ENCODE measurements at places on chromosomes 12 and 14.

- no peak for DNase-seq
These were observed 23.5 kb upstream of the SELPLG start for GRCh38 chr12:108657130-108657745.

DNA sequence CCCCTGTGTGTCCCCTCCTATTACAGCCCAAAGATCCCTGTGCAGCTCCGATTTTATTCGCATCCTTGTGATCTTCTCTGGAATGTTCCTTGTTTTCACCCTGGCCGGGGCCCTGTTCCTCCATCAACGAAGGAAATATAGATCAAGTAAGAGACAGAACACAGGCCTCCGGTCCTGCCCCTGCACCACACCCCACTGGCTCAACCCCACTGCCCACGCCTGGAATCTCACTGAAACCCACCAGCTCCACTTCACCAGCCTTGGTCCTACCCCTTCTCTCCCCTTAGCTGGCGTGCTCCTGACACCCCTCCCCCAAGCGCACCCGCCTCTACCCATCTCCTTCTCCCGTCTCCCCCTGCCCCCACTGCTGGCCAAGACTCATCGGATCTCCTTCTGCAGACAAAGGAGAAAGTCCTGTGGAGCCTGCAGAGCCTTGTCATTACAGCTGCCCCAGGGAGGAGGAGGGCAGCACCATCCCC lies 934 bp upstream of the TAPBPL start:
- no peak for DNase-seq

- DNase-seq = no peak
These were observed 1.7 kb downstream of the RARG start for GRCh38 chr12:53230108-53230845.

GRCh38 chr12:52837781-52838608 lies 3.9 kb upstream of the KRT79 start:
- no peak for DNase-seq

DNA sequence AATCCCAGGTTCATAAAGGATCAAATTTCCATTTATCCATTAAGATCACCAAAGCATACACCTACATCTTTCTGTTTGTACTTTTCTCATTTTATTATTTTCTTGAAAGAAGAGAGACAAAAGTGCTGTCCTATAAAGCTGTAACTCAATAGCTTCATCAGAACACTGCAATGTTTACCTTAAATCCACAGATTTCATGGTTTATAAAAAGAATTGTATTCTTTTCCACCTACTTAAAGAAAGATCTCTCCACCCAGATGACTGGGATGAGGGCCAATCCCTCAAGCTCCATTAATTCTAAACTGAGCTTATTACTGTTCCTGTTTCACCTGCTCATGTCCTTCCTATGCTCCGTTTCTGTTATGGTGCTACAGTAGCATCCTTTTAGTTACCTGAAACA lies 470.6 kb downstream of the BCAT1 start:
- no peak for DNase-seq

DNA sequence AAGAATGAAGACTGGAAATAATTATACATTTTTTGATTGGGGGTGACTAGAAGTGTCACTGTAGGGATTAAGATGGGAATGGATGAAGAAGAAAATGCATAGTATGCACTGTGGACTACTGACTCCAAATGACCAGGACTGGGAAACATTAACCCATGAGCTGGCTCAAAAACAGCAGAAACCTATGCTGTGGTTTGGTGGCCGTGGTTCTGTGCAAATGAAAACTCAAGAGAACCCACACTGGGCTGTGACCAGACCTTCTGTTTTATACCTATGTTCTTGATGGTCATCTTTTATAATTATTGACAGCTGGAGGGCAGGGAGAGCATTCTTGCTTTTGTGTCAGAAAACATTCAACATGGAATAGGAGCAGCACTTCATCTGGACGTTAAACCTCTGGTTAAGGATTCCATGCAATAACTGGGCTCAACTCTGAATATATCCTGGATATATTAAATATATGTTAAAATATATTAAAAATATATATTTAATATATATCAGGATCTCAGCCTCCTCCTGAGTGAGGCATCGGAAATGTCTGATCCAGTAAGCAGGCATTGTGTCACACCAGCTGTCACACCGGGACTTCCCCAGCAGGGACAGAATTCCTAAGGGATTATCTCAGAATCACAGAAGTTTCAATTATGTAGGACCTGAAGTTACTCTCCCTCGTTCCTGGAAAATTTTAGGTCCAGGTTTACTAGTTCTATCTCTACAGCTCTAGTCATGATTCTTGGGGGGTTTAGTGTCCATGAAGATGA lies 48.5 kb downstream of the BBS10 start:
- DNase-seq = peak; percentile 55

All from NCI-H2171 treated with DMSO at 0.1 percent for 48 hours (cell line).